Hematopoietic multipotent progenitor cell (in vitro differentiated cells): ENCODE measurements at places on chromosomes 11 and 22. TPM values are rescaled to one million over a fixed set of nuclear protein-coding genes. Genes with fewer than 3 reads are reported as not detected.

Gene SART1
- 62.2 TPM for total RNA-seq

Gene SNX32
- total RNA-seq, result 4.3 TPM

Gene TEX54
- not detected for total RNA-seq

Gene MS4A6E
- total RNA-seq, result not detected

Gene SLC25A45
- 7.0 TPM for total RNA-seq

Gene OR6A2
- total RNA-seq, result 2.4 TPM

Gene GPHA2
- not detected for total RNA-seq

Gene GPR83
- total RNA-seq, result not detected

Gene GLYAT
- total RNA-seq, result not detected

Gene CEP126
- total RNA-seq, result 1.3 TPM

Gene CLMP
- total RNA-seq, result under 0.01 TPM

Gene OR51E2
- total RNA-seq, result under 0.01 TPM

Gene OTOG
- not detected for total RNA-seq

Gene SLC6A5
- total RNA-seq, result under 0.01 TPM

Gene SCN4B
- not detected for total RNA-seq

Gene KRTAP5-1
- total RNA-seq, result not detected

Gene OR10V1
- total RNA-seq, result not detected

Gene IL10RA
- total RNA-seq, result 11.8 TPM

Gene OR52I2
- total RNA-seq, result not detected

Gene IFTAP
- 12.1 TPM for total RNA-seq

Gene CCDC87
- total RNA-seq, result 0.27 TPM

Gene SEZ6L
- 0.54 TPM for total RNA-seq

Gene HTR3A
- total RNA-seq, result under 0.01 TPM

Gene PCNX3
- total RNA-seq, result 32.6 TPM

Gene TTC38
- 39.3 TPM for total RNA-seq

Gene E2F8
- 0.54 TPM for total RNA-seq

Gene C11orf91
- total RNA-seq, result not detected

Gene OR2AG1
- under 0.01 TPM for total RNA-seq

Gene DBX1
- total RNA-seq, result not detected

Gene SLC22A24
- not detected for total RNA-seq

Gene ST14
- total RNA-seq, result 2.2 TPM

Gene GTSE1
- 1.6 TPM for total RNA-seq

Gene HTR3B
- total RNA-seq, result not detected

Gene ARHGAP32
- total RNA-seq, result 12.7 TPM

Gene P2RY2
- 2.2 TPM for total RNA-seq

Gene KCNQ1
- total RNA-seq, result 1.1 TPM

Gene IFITM2
- 200 TPM for total RNA-seq

Gene SCGB1C1
- not detected for total RNA-seq

Gene ZNF215
- total RNA-seq, result 2.7 TPM

Gene UCP3
- total RNA-seq, result 2.4 TPM
